NCI-H2081 (cell line): ENCODE measurements at places on chromosomes 13 and 19.

GRCh38 chr19:2507109-2507508, 31.2 kb downstream of the GADD45B start:
- DNase-seq = peak; percentile 74

- no peak for DNase-seq
Measured at GRCh38 chr13:113602291-113602988, 17.9 kb downstream of the TFDP1 start.

- no peak for DNase-seq
Measured at GRCh38 chr13:74191410-74191809, 57.2 kb upstream of the KLF12 start.

DNA sequence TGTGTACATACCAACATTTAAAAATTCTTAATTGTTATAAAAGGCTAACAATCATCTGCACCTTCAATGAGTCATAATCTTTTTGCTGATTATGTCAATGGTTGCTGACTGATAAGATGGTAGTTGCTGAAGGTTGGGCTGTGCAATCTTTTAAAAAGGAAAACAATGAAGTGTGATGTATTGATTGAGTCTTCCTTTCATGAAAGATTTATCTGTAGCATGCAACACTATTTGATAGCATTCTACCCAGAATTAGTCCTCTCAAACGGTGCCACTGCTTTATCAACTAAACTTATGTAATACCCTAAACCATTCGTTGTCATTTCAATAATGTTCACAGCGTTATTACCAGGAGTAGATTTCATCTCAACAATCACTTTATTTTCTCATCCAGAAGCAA, 2360.6 kb downstream of the PCDH9 start:
- DNase-seq = no peak

- DNase-seq = peak; percentile 50
Measured at GRCh38 chr19:47284324-47284899, 9.7 kb downstream of the INAFM1 start.

- DNase-seq = no peak
Measured at GRCh38 chr13:31461923-31462322, 262.1 kb downstream of the B3GLCT start.

DNA sequence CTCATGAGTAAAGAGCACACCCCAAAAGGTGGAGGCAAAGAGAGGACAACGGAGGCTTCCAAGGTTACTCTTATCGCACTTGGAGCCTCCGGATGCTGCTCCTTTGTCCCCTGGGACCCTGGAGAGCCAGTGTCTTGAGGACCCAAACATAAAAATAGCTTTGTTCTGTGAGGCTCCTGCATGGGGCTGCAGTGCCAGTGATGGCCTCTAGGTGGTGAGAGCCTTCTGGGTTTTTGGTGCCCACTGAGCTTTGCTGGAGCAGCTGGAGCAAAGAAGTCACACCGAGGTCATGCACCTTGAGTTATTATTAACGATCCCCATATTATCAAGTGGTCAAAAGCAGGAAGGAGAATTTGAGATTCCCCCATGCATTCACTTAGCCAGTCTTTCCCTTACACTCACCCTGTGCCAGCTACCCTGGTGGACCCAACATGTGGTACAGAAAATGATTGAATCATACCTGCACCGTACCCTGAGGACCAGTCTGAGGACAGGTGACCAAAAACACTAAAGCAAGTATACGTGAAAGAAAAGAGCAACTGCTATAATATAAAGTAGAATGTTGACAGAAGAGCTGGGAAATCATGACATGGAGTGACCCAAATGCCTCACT, 41.5 kb downstream of the ZNF682 start:
- DNase-seq = no peak

DNA sequence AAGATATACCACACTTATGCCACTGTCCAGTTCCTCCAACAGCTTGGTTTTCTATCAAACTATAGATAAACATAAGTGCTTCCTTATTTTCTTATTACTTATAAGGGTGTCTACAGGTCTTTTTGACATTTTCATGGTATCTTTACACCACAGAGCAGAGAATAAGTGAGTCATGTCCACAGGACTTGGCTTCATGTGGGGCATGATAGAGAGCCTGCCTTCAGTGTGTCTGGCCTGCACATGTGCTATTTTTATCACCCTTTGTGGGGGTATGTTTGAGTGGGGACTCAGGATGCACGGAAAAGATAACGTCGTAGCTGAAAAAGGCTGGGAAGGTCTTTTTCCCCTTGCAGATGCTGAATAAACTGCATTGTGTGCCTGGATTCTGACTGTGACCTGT, 8.1 kb upstream of the STOML3 start:
- DNase-seq = no peak

GRCh38 chr13:44786756-44787155, 202.5 kb downstream of the NUFIP1 start:
- DNase-seq = no peak

- no peak for DNase-seq
Measured at GRCh38 chr19:18897094-18898029, 1.4 kb upstream of the CERS1 start.

GRCh38 chr13:40283666-40284065, 382.8 kb downstream of the FOXO1 start:
- DNase-seq = no peak

GRCh38 chr19:6138066-6138465, 2.6 kb downstream of the ACSBG2 start:
- no peak for DNase-seq

GRCh38 chr19:18239303-18239702, 13.1 kb upstream of the PDE4C start:
- no peak for DNase-seq

DNA sequence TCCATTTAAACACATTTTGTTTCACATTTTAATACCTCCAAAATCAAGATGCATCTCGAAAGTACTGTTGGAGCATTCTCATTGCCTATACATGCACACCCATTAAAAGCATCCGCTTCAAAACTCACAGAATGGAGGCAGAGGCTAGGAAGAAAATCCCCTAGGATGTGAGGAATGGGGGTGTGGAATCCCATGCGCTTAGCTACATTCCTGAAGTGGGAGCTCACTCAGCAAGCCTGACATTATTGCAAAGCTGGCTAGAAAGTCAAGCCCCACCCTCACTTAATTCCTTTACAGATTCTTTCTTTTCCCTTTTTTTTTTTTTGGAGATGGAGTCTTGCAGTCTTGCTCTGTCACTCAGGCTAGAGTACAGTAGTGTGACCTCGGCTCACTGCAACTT, 4.6 kb upstream of the FAM32A start:
- DNase-seq = no peak

DNA sequence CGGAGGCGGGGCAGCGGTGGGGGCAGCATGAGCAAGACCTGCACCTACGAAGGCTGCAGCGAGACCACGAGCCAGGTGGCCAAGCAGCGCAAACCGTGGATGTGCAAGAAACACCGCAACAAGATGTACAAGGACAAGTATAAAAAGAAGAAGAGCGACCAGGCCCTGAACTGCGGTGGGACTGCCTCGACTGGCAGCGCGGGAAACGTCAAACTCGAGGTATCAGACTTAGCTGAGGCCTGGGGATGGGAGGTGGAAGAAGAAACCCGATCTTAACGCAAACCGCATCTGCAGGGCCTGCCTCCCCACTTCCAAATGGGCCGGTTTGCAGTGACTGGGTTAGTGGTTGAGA, 693 bp downstream of the RFXAP start:
- no peak for DNase-seq

DNA sequence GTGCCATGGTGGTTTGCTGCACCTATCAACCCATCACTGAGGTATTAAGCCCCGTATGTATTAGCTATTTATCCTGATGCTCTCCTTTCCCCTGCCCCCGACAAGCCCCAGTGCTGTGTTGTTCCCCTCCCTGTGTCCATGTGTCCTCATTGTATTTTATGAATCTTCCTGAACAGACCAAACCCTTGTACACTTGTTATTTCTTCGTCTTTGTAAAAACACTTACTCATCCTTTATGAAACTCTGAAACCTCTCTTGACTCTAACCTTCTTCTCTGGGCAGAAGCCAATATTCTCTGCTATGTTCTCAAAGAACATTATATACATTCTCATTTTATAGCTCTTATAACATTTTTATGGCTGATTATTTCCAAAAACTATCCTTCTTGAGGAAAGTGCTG, 746.9 kb downstream of the EFNB2 start:
- no peak for DNase-seq

- no peak for DNase-seq
Measured at GRCh38 chr13:40394304-40394985, 272.0 kb downstream of the FOXO1 start.

DNA sequence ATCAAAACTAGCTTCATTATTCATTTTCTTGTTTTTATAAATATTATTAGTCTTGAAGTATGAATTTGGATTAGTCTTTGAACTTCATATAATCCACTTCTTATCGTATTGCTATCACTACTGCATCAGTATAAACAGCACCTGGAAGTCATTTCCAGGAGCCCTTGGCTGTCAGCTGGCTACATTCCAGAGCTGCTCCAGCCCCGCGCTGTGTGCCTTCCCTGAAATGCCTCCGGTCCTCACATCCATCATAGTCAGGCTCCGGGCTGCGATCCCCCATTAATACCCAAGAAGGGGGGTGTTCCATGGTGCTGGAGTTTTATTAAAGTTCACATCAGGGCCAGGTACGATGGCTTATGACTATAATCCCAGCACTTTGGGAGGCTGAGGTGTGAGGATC, 124.3 kb upstream of the GJB6 start:
- DNase-seq = no peak

GRCh38 chr13:30376426-30377311, 45.6 kb upstream of the UBE2L5 start:
- DNase-seq = no peak

GRCh38 chr13:39789451-39789850, 134.0 kb downstream of the COG6 start:
- DNase-seq = no peak

- DNase-seq = no peak
Measured at GRCh38 chr13:31625115-31625514, 114.2 kb upstream of the RXFP2 start.

DNA sequence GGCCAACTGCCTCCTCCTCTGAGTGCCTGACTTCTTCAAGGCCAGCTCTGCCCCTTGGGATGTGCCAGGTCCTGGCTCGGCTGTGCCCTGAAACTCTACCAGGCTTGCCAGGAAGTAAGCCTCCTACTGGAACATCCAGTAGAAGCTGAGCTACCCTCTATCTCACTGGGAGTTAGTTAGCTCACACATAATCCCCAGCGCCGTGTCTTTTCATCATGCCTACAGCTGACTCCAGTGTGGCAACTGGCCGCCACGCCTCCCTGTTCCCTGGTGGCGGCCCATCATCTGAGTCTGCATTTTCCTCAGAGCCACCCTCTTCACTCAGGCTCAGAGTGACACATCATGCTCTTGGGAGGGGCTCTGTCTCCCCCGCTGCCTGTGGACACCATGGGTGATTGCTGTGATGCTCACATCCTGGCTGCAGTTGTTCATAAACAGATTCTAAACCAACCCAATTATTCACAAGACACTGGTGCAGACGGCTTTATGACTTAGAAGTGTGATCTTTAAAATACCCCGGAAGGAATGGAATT, 131.9 kb upstream of the IRS2 start:
- no peak for DNase-seq

DNA sequence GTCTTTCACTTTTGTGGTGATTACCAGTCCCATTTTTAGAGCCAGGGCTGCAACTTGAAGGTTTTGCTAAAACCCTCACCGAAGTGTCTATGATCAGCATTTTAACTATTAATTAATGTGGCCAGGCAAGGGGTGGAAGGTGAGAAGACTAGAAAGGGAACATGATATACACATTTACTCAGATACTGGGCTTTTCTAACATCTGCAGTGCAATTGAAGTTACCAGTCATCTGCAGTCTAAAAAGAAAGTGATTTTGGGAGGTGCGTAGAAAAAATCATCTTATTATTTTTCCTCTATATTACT, 481 bp downstream of the ALOX5AP start:
- DNase-seq = no peak

- no peak for DNase-seq
Measured at GRCh38 chr19:4108767-4109625, 14.9 kb downstream of the MAP2K2 start.

- DNase-seq = no peak
Measured at GRCh38 chr13:44237881-44238421, 135.7 kb upstream of the SERP2 start.

DNA sequence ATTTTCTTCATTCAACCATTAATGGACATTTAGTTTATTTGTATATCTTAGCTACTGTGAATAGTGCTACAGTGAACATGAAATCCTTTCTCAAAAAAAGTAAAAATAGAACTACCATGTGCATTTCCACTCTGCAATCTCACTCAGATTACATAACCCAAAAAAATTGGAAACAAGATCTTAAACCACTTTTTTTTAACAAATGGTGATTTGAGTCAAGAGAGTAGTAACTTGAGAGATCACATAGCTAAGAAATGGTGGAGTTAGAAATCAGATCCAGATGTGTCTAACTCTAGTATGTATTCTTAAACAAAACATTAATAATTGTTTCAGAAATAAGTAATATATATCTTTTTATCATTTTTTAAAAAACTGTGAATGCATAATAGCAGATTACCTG, 318.3 kb upstream of the SGCG start:
- DNase-seq = no peak
